SW 1271 (cell line): ENCODE measurements at places on chromosomes 1 and 21.

- DNase-seq, result no peak
Observed at GRCh38 chr1:97745912-97746311, 174.9 kb downstream of the DPYD start.

DNA sequence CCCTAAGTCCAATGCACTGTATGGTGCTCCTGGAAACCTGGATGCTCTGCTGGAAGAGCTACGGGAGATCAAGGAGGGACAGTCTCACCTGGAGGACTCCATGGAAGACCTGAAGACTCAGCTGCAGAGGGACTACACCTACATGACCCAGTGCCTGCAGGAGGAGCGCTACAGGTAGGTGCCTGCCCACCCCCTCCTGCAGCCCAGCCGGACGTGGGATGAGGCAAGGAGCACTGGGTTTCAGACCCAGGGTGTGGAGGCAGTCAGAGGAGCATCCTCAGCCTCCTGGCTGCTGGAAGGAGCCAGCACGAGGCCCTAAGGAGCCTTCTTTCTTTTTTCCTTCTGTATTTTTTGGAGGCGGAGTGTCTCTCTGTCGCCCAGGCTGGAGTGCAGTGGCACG lies 42.0 kb downstream of the TMCC2 start:
- DNase-seq, result no peak

- DNase-seq, result no peak
Observed at GRCh38 chr1:37055631-37056030, 21.3 kb upstream of the GRIK3 start.

- no peak for DNase-seq
Observed at GRCh38 chr1:19222573-19222972, 12.5 kb upstream of the UBR4 start.

DNA sequence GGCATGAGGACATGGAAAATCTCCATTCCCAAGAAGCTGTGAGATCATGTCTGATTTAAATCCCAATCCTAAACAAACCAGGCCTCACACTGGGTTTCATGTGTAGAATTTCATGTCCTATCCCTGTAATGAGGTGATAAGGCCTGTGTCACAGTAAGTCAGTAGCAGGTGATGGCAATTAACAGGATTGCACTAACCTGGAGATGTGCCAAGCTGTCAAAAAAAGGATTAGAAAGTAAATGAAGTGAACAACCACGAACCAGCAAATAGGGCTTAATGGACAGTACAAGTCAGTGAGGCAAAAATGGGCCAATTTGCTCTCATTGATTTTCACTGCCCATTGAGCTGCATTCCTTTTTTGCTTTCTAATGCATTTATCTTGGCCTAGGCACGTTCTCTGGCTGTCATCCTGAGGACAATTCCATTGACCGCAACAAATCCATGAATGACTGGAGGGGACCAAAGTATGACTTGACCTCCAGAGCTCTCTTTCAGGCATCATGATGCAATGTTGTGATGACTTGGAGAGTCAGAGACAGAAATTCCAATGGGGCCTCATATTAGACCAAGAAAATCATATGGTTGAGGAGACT lies 673.6 kb upstream of the ADGRL2 start:
- DNase-seq, result no peak

DNA sequence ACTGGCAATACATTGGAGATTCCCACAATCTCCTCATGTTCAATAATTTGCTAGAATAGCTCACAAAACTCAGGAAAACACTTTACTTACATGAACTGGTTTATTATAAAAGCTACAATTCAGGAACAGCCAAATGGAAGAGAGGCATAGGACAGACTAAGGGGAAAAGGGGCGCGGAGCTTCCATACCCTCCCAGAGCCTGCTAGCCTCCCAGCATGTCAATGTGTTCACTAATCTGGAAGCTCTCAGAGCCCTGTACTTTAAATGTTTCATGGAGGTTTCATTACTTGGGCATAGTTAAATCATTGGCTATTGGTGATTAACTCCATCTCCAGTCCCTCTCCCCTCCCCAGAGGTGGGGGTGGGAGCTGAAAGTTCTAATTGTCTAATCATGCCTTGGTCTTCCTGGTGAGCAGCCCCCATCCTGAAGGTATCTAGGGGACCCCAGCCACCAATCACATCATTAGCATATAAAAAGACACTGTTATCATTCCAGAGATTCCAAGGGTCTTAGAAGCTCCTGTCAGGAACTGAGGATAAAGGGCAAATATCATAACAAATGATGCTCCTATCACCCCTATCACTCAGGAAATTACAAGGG lies 10.9 kb upstream of the DMRTB1 start:
- no peak for DNase-seq

GRCh38 chr1:15950763-15951295 lies 25.1 kb downstream of the ZBTB17 start:
- no peak for DNase-seq
